Neural crest cell (in vitro differentiated cells): ENCODE measurements at places on chromosomes 11 and 22.

- DNase-seq: no peak
- H3K4me3 ChIP-seq: no peak overlapping the region
- peaks cover 10% of the 10 kb centered on the region for H3K4me1 ChIP-seq
- H3K27me3 ChIP-seq: peaks cover 13% of the 10 kb centered on the region
- no peak overlapping the region for H3K27ac ChIP-seq
Measured at GRCh38 chr11:119888119-119888518, 159.1 kb upstream of the NECTIN1 start.

DNA sequence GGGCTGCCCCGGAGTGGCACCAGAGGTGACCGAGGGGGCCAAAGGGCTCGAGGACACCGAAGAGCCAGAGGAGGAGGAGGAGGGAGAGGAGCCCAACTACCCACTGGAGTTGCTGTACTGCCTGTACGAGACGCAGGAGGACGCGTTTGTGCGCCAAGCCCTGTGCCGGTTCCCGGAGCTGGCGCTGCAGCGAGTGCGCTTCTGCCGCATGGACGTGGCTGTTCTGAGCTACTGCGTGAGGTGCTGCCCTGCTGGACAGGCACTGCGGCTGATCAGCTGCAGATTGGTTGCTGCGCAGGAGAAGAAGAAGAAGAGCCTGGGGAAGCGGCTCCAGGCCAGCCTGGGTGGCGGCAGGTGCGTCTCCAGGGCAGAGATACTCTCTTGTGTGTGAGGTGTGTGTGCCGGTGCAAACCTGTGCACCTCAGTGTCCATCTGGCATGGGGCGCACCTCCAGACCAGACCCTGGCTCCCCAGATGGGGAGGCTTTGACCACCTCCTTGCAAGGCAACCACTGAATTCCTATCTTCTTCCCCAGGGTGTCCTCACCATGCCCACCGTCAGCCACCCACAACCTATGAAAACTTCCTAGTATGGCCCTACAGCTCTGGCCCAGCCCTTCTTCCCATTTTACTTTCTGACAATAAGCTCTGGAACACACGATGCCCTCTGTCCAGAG, 3.4 kb downstream of the NLRP6 start:
- H3K4me1 ChIP-seq: peaks cover 13% of the 10 kb centered on the region
- peaks cover 3% of the 10 kb centered on the region for H3K36me3 ChIP-seq
- DNase-seq: no peak

DNA sequence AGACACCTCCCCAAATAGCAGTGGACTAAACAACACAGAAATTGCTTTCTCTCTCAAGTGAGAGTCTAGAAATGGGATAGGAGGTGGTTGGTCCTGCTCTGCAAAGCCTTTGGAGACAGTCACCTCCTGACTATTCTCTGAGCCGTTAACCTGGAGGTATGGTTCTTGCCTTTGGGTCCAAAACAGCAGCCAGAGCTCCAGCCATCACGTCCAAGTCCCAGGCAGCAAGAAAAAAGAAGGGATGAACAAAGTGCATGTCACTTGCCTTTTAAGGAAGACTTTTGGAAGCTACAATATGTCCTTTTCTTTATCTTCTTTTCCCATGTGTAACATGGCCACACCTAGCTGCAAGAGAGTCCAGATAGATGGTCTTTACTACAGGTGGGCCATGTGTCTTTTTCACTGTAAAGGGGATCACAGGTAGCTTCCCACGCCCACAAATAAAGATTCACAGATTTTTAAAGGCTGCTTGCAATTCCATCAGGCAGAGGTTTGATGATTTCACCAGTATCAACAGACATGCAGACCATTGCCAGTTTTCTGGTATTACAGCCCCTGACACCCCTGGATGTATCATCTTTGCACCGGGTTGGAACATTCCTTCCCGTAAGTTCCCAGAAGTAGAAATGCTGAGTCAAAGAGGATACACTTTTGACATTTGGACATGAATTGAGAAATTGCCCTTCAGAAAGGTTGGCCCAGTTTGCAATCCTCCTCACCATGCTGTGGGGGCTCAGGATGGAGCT, 66.0 kb downstream of the MYEOV start:
- no peaks in the 10 kb centered on the region for H3K27me3 ChIP-seq
- H3K36me3 ChIP-seq: peaks cover 2% of the 10 kb centered on the region
- no peak overlapping the region for H3K4me3 ChIP-seq
- no peak for DNase-seq
- H3K27ac ChIP-seq: no peak overlapping the region

DNA sequence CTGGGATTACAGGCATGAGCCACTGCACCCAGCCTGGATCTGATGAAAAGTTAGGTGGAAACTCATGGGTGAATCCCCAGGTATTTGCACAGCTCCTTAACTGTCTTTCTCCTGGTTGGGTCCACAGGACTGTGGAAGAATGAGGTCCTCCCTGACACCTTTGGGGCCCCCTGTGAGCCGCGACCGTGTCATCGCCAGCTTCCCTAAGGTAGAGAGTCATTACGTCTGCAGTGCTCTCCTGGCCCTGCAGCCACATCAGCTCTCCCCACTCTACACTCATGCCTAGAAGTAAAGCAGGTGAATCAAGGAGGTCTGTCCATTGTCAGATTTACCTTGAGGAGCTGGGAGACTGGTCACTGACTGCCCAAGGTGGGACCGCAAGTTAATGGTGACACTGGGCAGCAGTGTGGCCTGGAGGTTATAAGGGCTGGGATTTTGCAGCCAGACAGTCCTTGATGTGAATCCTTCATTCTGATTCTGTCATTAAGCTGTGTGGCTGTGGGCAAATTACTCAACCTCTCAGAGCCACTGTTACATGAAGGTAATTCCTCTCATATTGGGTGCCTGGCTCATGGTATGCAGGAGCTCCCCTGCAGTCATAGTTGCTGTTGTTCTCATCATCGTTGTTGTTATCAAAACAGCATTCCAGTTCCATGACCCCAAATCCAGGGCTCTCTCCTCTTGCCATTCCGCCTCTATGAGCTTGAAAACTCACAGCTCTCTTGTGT, 1.4 kb downstream of the RAB36 start:
- DNase-seq: no peak
- peaks cover 43% of the 10 kb centered on the region for H3K4me1 ChIP-seq
- H3K36me3 ChIP-seq: peaks cover 2% of the 10 kb centered on the region
- no peaks in the 10 kb centered on the region for H3K27me3 ChIP-seq
- H3K27ac ChIP-seq: no peak overlapping the region

GRCh38 chr11:123800036-123800435, 6.1 kb downstream of the OR6M1 start:
- H3K36me3 ChIP-seq: no peaks in the 10 kb centered on the region
- no peaks in the 10 kb centered on the region for H3K27me3 ChIP-seq
- no peak overlapping the region for H3K27ac ChIP-seq

- DNase-seq: no peak
- H3K4me3 ChIP-seq: no peak overlapping the region
- H3K36me3 ChIP-seq: no peaks in the 10 kb centered on the region
- H3K27me3 ChIP-seq: peaks cover 10% of the 10 kb centered on the region
Measured at GRCh38 chr11:103622296-103622695, 414.1 kb upstream of the DDI1 start.

DNA sequence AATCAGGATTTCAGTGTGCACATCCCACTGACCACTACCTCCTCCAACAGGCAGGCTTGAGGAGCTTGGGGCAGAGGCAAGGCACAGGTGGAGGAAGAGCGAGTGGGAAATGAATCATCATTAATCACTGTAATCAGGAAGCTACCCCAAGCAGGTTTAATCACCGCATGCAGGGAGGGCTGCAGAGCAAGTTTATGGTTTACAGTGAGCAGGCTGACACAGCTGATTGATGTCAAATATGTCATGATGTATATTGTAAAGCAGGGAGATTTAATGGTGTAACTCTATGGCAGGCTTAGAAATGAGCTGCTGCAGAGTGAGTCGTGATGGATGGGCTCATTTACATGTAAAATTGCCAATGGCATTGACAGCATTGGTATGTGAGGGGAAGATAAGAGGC, 441.0 kb downstream of the NTM start:
- no peak for DNase-seq
- H3K27ac ChIP-seq: no peak overlapping the region
- no peaks in the 10 kb centered on the region for H3K27me3 ChIP-seq
- H3K4me3 ChIP-seq: no peak overlapping the region
- H3K4me1 ChIP-seq: peaks cover 16% of the 10 kb centered on the region
